DND-41 (cell line): ENCODE measurements at places on chromosomes 5 and 9.

- no peak overlapping the region for H3K27ac ChIP-seq
- no peaks in the 10 kb centered on the region for H3K27me3 ChIP-seq
- no peaks in the 10 kb centered on the region for H3K36me3 ChIP-seq
- DNase-seq: no peak
- H3K4me1 ChIP-seq: no peaks in the 10 kb centered on the region
- H3K4me3 ChIP-seq: no peak overlapping the region
These were observed 8.3 kb upstream of the PDE8B start for GRCh38 chr5:77202145-77202544.

GRCh38 chr5:127586811-127587210 lies 62.1 kb upstream of the CTXN3 start:
- no peak overlapping the region for H3K27ac ChIP-seq
- H3K4me3 ChIP-seq: no peak overlapping the region
- DNase-seq: no peak
- no peaks in the 10 kb centered on the region for H3K27me3 ChIP-seq
- no peaks in the 10 kb centered on the region for H3K4me1 ChIP-seq

DNA sequence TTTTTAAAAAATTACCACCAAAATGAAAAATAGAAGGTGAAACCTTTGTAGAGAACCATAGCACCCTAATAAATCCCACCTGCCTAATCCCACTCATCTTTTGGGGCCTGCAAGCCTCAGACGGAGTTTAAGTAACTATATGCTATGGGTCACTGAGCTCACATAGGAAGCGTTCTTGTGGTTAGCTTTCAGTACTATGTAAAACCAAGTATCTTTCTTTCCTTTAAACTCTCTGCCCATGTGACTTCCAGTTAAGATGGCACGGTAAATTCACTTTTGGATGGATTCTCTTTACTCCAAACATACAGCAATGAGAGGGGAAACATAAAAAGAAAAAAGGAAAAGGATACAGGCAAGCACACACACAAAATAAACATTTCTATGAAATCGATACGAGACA lies 50.9 kb downstream of the FANCC start:
- H3K4me1 ChIP-seq: no peaks in the 10 kb centered on the region
- no peak overlapping the region for H3K27ac ChIP-seq
- no peak overlapping the region for H3K4me3 ChIP-seq
- H3K36me3 ChIP-seq: no peaks in the 10 kb centered on the region
- DNase-seq: no peak

DNA sequence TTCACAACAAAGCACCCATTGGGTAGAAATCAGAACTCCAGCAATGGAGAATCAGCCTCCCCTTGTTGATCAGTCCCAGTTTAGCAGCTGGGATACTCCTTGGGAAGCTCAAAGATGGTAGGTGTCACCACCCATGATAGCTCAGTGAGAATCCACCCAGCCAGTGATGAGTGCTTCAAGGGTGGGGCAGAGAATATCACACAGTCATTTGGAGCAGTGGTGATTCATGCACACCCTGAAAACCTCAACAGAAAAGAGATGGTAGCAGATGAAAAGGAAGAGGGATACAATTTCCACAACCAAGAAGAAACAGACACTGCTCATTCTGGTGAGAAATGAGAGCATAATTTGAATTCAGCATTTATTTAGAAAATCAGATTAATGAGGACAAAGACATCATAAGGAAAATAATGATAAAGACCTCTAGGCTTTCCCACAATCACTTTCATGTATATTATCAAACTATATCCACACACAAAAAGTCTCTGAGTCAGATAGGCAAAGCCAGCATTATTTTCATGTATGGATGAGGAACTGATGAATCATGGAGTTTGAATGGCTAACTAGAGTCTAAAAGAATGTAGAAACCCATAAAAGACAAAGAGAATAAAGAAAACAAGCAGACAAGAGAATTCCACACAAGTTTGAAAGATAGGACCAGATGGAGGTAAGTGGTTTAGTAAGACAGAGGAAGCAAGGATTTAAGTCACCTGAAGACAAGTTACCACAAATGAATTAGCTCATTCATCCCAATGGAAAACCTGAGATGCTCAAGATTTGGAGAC lies 82.9 kb downstream of the FEM1C start:
- H3K4me3 ChIP-seq: no peak overlapping the region
- DNase-seq: no peak
- no peak overlapping the region for H3K27ac ChIP-seq
- H3K4me1 ChIP-seq: no peaks in the 10 kb centered on the region
- H3K36me3 ChIP-seq: no peaks in the 10 kb centered on the region
- peaks cover 2% of the 10 kb centered on the region for H3K27me3 ChIP-seq

DNA sequence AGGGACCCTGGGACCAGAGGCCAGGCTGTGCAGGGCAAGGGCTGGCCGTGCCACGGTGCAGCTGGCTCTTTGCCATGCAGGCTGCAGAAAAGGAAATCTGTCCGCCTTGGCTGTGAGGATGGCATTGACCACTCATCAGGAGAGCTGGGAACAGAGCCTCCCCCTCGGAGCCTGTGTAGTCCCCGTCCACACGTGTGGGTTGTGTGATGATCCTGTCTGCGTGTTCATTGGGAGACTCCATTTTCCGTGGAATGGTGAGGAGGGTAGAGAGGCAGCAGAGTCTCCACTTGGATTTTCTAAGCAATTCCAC lies 47.7 kb downstream of the EHMT1 start:
- H3K4me1 ChIP-seq: no peaks in the 10 kb centered on the region
- DNase-seq: no peak
- no peak overlapping the region for H3K27ac ChIP-seq
- peaks cover 14% of the 10 kb centered on the region for H3K36me3 ChIP-seq
- H3K27me3 ChIP-seq: no peaks in the 10 kb centered on the region
- no peak overlapping the region for H3K4me3 ChIP-seq

DNA sequence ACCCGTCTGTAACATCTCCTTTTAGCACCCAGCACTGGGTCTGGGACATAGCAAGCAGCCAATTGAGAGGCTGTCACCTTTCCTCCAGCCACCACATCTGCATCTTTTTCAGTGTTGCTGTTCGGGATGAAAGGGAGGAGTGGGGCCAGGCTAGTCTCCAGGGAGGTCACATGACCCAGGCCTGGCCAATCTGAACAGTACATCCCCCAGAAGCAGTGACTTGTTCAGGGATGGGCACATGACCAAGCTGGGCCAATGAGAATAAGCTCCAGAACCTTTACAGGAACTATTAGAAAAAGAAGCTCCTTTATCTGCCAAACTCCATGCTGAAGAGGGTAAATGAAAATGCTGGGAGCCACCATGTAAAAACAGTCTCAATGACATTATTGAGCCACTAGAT lies 359.0 kb downstream of the SLIT3 start:
- peak; percentile 14 for DNase-seq
- H3K27me3 ChIP-seq: no peaks in the 10 kb centered on the region
- H3K36me3 ChIP-seq: no peaks in the 10 kb centered on the region

- H3K36me3 ChIP-seq: no peaks in the 10 kb centered on the region
- no peak for DNase-seq
- no peak overlapping the region for H3K27ac ChIP-seq
- H3K27me3 ChIP-seq: peaks cover 20% of the 10 kb centered on the region
- H3K4me1 ChIP-seq: no peaks in the 10 kb centered on the region
- no peak overlapping the region for H3K4me3 ChIP-seq
These were observed 9.9 kb upstream of the ARL15 start for GRCh38 chr5:54320256-54320655.

DNA sequence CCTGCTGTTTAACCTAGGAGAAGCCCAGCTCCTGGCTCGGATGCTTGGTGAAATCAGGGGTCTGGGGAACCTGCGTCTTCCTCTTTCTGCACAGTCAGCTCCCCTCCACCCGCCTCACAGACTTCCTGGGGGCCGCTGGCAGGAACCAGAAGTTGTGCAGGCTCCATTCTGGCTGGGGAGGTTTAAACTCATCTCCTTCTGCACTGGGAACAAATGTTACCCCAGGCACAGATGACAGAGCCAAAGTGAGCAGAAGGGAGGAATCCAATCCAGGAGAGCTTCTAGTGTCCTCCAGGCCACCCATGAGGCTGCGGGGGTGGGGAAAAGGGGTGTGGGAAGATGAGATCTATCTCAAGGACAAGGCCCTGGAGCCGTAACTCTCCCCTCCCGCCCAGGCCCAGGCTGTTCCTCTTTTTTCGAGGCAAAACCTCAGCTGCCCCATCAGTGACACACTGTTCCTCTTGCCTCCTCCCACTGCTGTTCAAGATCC lies 31.2 kb downstream of the KCNMB1 start:
- H3K36me3 ChIP-seq: no peaks in the 10 kb centered on the region
- H3K4me3 ChIP-seq: no peak overlapping the region
- no peaks in the 10 kb centered on the region for H3K4me1 ChIP-seq
- DNase-seq: no peak
- H3K27me3 ChIP-seq: no peaks in the 10 kb centered on the region

GRCh38 chr9:89394412-89394811 lies 76.1 kb downstream of the SECISBP2 start:
- no peak overlapping the region for H3K27ac ChIP-seq
- DNase-seq: no peak
- no peaks in the 10 kb centered on the region for H3K27me3 ChIP-seq

- DNase-seq: no peak
- peaks cover 22% of the 10 kb centered on the region for H3K4me1 ChIP-seq
- no peaks in the 10 kb centered on the region for H3K27me3 ChIP-seq
These were observed 74.7 kb downstream of the THBS4 start for GRCh38 chr5:80109646-80110478.

GRCh38 chr9:121662359-121662758 lies 10.9 kb downstream of the DAB2IP start:
- H3K4me3 ChIP-seq: no peak overlapping the region
- H3K4me1 ChIP-seq: no peaks in the 10 kb centered on the region
- DNase-seq: no peak
- peaks cover 3% of the 10 kb centered on the region for H3K27me3 ChIP-seq
- H3K27ac ChIP-seq: no peak overlapping the region
- H3K36me3 ChIP-seq: no peaks in the 10 kb centered on the region

GRCh38 chr9:92947268-92948037 lies at the start of gene FGD3:
TSS of gene FGD3 (plus strand) at chr9:92947523. CDS start at chr9:92976257, 28,734 bp downstream.
- peaks cover 12% of the 10 kb centered on the region; the same call in 1 of the 2 replicates for H3K4me1 ChIP-seq
- H3K27ac ChIP-seq: no peak within 1 kb of the TSS
- no peaks in the 10 kb centered on the region for H3K36me3 ChIP-seq
- H3K4me3 ChIP-seq: peak within 1 kb of the TSS; percentile 41

DNA sequence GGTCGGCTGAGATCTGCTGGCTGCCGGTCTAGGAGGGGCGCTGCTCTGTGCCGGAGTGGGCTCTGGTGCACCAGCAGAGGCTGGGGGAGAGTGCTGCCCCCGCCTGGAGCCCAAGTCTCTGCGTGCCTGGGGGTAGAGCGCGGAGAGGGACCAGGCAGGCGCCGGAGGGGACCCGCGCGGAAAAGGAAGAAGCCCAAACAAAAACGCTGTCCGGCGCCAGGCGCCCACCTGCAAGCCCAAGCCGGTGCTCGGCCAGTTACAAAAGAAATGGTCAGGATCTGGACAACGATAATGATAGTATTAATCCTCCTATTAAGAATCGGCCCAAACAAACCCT lies 571 bp upstream of the S1PR3 start:
- no peak for DNase-seq
- H3K4me1 ChIP-seq: peaks cover 21% of the 10 kb centered on the region
- no peak overlapping the region for H3K27ac ChIP-seq
- H3K4me3 ChIP-seq: no peak overlapping the region

- H3K27ac ChIP-seq: no peak overlapping the region
- no peak for DNase-seq
- H3K36me3 ChIP-seq: no peaks in the 10 kb centered on the region
- H3K27me3 ChIP-seq: peaks cover 3% of the 10 kb centered on the region
- no peaks in the 10 kb centered on the region for H3K4me1 ChIP-seq
These were observed 150.9 kb upstream of the PPP1R2B start for GRCh38 chr5:156699147-156699546.

- H3K27ac ChIP-seq: no peak overlapping the region
- no peak for DNase-seq
- H3K27me3 ChIP-seq: no peaks in the 10 kb centered on the region
- peaks cover 95% of the 10 kb centered on the region for H3K36me3 ChIP-seq
These were observed 28.8 kb downstream of the G3BP1 start for GRCh38 chr5:151800532-151800931.

DNA sequence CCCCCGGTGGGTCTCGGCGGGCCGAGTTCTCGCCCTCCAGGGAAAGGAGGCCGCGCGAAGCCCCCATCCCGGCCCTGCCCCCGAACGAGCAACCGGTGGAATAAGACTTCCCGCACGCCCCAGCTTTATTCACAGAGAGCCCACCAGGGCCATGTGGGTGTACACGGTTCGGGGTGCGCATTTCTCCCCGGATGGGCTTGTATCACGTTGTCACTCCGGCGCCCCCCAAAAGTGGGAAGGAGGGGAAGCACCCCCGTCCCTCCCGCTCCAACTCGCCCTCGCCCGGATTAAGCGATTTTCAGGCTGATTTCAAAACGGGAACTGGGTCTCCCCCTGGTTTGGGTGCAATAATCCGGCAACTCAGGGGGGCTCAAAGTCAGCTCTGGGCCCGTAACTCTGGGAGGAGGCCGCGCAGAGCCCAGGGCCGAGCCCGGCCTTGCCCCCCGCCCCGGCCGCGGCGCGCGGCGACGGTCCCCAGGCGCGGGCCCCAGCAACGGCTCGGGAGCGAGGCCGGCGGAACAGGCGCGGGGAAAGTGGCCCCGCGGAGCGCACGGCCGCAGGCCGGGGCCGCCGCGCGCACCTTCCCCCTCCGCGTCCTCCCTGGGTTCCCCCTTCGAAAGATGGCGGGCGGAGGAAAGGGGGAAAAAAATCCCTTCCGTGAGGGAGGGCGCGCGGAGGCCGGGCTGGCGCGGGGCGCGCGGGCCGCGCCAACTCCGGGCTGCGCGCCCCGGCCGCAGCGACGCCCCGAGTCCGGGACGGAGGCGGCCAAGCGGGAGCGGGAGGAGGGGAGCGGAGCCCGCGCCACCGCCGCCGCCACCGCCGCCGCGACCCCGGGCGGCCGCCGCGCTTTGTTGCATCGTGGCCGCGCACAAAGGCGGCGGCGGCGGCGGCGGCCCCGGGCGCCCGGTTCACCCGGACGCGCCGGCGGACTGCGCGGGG lies 644 bp downstream of the BRD3 start:
- peak; percentile 58 for DNase-seq
- H3K36me3 ChIP-seq: peaks cover 15% of the 10 kb centered on the region; the same call in 1 of the 2 replicates
- peak overlapping the region; percentile 94; the same call in 1 of the 2 replicates for H3K4me3 ChIP-seq

DNA sequence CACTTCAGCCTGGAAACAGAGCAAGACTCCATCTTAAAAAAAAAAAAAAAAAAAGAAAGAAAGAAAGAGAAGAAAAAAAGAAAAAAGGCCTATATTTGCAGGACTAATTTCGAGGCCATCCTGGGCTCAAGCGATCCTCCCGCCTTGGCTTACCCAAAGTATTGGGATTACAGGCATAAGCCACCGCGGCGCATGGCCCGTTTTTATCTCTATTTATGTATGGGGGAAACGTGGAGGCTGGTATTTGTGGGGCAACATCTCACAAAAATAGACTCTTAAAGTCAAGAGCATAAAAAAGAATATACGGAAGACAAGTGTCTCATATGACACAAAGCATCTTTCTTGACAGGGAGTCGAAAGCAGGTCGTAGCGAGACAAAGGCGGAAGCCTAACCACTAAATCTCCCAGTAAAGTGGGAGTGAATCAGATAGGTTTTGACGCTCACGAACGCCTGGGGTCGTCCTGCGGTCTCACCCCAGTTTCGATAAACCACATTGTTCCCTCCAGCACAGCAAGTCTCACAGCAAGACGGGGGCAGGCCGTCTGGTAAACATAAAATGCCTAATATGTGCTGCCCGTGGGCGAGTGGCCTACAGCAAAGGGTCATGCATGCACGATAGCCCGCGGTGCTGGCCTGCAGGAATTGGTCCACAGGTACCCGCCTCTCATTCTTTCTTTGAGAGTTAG lies 1.8 kb upstream of the TRIM41 start:
- H3K4me1 ChIP-seq: peaks cover 65% of the 10 kb centered on the region
- H3K4me3 ChIP-seq: peak overlapping the region; percentile 85
- no peaks in the 10 kb centered on the region for H3K27me3 ChIP-seq
- no peak for DNase-seq
